ENCODE measurements at places on chromosomes 13 and 19.

DNA sequence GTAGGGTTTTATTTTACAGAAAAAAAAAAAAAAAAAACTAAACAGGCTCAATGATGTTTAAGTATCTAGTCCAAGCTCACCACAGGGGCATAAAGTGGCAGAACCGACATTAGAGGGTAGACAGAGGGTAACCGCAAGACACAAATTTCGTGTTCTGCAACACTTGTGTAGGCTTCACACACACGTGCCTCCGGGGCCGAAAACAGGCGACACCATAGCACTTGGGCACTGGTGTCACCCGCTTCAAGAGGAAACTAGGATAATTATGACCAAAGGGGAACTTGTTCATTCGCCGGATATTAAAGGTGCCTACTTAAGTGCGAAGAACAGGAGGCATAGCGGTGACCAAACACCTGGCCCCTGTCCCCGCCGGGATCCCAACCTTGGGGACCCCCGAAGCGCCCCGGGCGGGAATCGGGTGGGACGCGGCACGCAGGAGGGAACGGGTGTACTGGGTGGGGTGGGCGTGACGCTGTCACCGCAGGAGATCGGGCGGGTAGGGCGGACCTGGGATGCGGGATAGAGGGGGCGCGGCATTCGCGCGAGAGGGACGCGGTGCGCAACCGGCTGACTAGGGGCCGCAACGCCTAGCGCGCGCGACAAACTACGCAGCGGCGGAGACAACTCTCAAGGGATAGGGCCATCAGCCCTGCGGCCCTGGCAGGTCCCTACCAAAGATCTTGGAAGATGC lies 558 bp downstream of the MZT1 start:
- DNase-seq: peak; percentile 15

- DNase-seq: no peak
These were observed 3.8 kb downstream of the GJB2 start for GRCh38 chr13:20188667-20189553.

DNA sequence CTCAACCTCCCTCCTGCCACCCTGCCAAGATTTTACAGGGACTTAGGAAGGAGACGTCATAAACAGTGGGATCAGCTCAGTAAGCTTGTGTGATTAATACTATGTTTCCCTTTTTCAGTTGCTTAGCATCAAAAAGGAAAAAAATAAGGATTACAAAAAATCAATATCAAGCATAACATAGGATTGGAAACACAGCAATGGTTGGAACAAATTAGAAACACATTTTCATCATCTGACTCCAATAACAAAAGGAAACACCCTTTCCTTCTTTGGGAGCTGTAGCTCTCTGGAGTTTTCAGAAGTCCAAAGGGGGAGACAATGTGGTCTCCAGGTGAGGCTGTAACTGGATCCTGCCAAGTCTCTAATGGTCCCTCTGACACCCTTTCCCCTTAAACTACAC lies 233.4 kb downstream of the B3GLCT start:
- DNase-seq: no peak

- DNase-seq: peak; percentile 34
These were observed 937 bp upstream of the SPRY2 start for GRCh38 chr13:80341756-80342370.

DNA sequence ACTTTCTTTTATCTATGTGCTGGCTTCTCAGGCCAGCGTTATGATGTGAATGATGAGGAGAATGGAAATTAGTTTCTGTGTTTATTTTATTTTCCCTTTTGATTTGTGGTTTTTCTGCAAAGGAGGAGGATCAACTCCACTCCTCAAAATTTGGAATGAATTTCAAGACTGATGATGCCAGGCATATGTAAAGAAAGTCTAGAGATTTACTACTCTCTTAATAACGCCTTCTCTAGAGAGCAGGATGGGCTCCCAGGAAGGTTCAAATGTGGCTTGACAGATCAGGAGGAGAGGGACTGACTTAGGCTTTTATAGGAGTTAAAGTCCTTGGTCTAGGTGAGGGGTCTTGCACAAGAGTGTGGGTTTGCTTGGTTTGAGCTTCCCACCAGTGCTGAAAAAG lies 15.1 kb upstream of the POSTN start:
- no peak for DNase-seq

DNA sequence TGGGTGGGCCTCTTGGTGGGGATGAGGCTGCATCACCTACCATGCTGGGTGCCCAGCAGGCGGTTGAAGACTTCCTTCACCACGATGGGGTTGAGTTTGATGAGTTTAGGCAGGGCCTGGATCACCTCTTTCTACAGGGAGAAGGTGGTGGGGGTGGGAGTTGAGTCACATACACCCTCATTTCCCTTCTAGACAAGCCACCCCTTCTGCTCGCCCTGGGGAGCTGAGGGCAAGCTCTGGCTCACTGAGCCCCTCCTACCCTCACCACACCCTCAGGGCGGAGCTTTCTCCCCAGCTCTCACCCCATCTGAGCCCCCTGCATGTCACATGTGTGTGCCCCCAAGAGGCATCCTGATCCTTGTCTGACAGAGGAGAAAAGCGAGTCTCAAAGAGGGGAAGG lies 7.6 kb upstream of the RSPH6A start:
- no peak for DNase-seq

- DNase-seq: peak; percentile 6
These were observed 56.2 kb upstream of the AKAP11 start for GRCh38 chr13:42215578-42216421.

GRCh38 chr19:57557659-57558058 lies 2.0 kb downstream of the ZNF550 start:
- no peak for DNase-seq

DNA sequence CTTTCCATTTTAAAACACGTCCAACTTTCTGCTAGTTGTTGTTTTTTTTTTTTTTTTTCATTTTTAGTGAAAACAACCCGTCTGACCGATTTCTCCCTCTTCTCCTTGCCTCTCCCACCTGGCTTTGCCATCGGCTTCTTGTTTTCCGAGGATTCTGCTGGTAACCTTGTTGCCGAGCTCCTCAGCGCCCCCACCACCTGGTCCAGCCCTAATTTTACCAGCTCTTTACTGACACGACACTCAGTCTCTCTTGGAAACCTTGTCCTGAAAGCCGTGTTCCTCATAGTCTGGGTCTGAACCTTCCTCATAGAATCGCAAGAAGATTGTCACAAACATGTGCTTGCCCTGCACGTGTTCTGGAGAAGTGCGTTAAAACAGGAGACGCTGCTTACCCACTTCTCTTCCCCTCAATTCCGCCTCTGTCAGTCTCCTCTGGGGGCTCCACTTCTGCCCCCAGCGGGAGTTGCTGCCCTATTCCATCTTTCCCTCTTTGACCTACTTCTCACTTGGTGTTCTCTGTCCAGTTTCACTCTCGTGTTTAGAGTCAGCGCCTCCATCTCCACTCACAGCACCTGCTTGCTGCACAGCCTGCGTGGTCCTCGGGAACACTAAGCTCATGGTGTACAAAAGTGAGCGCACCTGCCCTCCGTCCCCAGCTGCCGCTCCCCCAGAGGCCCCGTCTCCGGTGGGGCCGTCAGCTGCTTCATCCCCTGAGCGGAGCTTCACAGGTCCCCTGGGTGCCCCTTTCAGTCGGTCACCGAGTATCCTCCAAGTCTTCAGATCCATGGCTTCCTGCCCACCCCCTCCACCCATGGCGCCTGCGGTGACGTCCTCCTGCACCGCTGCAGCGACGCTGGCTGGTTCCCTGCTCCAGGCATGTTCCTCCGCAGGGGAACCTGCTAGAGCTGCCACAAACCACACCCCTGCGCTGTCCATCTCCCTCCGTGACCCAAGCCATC lies 65.1 kb downstream of the TM9SF2 start:
- DNase-seq: no peak

DNA sequence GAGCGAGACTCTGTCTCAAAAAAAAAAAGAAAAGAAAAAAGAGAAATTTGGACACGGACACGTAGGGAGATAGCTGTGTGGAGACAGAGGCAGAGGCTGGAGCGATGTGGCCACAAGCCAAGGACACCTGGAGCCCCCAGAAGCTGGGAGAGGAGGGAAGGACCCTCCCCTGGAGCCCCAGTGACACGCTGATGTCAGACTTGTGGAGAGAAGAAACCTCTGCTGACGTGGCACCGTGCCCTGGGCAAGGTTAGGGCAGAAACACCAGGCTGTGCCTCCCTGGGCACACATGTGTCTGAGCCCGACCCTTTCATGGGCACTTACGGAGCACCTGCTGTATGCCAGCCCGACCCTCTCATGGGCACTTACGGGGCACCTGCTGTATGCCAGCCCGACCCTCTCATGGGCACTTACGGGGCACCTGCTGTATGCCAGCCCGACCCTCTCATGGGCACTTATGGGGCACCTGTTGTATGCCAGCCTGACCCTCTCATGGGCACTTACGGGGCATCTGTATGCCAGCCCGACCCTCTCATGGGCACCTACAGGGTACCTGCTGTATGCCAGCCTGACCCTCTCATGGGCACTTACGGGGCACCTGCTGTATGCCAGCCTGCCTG lies 17.8 kb downstream of the ARID3A start:
- DNase-seq: no peak

GRCh38 chr19:53156850-53157249 lies 2.0 kb downstream of the ZNF347 start:
- DNase-seq: no peak

DNA sequence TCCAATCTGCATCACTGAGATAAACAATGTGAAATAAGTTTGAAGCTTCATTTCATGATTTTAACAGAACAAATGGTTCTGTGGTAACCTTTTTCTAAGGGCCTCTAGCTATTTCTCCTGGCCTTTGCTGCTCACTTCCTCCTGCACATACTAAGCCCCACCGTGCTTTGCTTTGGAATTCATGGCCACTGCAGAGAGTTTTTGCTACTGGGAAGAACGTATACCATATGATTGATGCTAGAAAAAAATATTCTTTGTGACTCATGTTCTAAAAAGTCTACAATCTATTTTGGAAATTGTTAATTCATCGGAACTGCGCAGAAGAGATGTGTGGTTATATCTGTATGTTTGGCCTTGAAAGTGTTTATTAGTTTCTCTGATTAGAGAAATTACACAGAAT lies 747.3 kb downstream of the PCDH9 start:
- DNase-seq: no peak

- no peak for DNase-seq
These were observed 175.3 kb downstream of the ZIC5 start for GRCh38 chr13:99796175-99796819.

DNA sequence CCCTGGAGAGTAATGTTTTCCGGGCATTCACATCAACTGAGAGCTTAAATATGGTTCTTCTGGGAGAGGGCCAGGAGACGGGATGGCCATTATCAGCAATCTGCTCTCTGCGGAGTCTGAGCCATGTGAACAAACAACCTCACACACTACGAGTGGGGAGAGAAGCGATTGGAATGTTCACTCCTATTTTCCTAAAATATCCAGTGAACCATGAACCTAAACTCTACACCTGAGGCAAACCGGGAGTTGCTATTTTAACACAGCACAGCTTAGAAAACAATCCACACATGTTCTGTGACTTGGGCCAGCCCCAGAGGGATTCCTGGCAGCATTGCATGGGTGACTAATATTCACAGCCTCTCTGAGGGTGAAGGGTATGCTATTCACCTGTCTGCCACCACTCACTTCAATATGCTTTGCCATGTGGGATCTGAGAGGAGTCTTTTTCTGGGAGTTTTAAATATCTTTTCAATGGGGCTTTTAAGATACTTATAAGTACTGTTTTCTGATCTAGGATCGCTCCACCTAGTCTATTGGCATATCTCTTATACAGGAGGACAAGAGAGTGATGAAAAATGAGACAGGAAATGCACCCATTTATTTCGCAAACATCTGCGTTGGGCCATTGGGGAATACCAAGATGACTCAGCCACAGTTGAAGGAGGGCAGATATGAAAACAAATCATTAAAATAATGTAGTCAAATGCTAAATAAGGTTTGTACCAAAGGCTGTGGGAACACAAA lies 72.6 kb upstream of the SERP2 start:
- peak; percentile 94 for DNase-seq

- DNase-seq: no peak
These were observed 106.3 kb downstream of the KCTD15 start for GRCh38 chr19:33902802-33903488.

GRCh38 chr13:23608701-23609413 lies 38.6 kb downstream of the TNFRSF19 start:
- DNase-seq: no peak

DNA sequence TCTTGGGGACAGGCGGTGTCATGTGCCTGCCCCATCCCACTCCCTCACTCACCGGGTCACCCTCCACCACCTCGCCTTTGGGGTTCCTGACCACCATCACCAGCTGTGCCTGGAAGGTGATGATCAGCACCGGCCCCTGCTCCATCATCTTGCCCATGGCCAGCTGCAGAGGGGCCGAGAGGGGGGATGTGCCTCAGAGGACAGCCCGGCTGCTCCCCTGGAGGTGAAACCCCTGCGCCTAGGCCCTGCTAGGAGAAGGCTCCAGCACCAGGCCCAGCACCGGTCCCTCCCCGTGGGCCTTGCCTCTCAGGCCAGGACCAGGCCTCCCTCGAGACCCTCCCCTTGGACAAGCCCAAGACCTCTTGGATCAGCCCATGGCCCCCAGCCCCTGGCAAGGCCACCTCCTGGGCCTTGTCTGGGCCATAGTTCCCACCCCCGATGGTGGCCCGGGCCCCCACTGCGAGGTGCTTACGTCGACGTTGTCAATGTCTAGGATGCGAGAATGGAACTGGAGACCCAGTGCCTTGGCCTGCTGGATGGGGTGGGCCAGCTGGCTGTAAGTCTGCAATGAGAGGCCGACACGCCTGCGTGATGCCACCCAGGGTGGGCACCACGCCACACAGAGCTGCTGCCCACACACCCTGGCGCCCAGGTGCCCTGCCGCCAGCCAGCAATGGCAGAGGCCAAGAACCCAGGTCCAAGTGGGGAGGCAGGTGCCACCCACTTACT lies 1.8 kb upstream of the CTXN1 start:
- no peak for DNase-seq

- DNase-seq: no peak
These were observed 93.5 kb downstream of the ATP11A start for GRCh38 chr13:112783135-112783977.

GRCh38 chr19:55616395-55616875 lies 7.9 kb downstream of the ZNF784 start:
- no peak for DNase-seq

DNA sequence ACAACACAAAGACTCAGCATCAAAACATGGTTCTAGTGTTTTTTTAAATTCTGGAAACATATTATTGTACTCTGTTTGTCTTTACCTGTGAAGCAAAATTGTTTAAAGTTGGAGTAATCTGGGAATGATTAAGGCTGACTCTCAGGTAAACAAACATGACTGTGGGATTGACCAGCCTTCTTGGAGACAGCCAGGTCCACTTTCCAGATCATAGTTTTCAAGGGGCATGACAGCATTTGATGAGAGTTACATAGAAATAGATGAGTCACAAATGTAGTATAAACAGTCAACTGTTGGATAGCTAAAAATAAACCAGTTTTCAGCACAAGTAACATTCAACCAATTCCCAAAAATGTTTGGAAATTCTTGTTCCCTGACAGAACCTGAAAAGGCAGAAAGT lies 1680.9 kb downstream of the OLFM4 start:
- no peak for DNase-seq

GRCh38 chr13:46160471-46161066 lies 21.4 kb downstream of the LCP1 start:
- DNase-seq: peak; percentile 40

DNA sequence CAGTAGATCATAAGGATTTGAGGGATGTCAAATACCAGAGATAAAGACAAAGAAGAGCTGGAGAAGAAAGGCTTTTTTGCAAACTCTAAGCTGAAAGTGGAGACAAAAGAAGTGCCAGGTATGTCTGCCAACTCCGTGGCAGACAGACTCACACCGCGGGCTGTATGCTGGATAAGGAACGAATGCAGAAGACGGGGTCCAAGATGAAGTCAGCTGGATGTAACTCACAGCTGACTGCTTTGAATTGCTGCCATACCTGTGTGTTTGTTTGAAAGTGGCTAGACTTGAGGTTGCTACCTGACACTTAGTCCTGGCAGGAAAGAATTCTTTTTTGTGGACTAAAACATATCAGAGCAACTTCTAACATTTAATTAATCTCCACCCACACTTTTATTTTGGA lies 398.8 kb downstream of the DLEU7 start:
- DNase-seq: no peak
